T-cell (primary cell): ENCODE measurements at places on chromosomes 16 and 17.

GRCh38 chr16:65524997-65525396 is 403.1 kb upstream of the CDH11 start:
- no peak for DNase-seq

- DNase-seq = no peak
These were observed 1.5 kb downstream of the ZNF205 start for GRCh38 chr16:3113765-3114479.

DNA sequence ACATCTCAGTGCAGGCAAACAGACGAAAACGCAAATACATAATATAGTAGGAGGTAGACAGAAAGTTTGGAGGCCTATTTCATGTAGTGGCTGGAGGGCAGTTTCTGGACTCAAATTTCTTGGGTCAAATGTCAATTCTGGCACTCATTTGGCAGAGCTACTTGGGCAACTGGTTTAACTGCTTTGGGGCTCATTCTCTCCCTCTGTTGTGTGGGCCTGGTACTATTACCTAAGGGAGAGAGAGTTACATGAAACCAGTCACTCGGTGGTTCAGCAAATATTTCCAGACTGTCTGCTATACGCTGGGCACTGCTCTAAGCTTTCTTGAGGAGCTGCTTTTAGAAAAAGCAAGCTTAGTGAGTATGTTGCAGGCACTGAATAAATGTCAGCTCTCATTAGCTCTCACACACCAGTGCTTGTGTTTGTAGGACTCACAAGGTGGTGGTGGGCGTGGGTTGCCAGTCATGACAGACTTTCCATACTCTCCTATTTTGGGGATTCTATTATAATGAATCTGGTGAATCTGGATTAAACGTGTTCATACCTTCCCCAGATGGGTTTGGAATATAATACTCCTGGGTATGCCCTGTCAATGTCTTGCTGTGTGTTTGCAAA is 1.8 kb upstream of the SHISA9 start:
- no peak for DNase-seq

GRCh38 chr16:63530208-63530607 is 1494.0 kb upstream of the CDH8 start:
- DNase-seq = no peak

DNA sequence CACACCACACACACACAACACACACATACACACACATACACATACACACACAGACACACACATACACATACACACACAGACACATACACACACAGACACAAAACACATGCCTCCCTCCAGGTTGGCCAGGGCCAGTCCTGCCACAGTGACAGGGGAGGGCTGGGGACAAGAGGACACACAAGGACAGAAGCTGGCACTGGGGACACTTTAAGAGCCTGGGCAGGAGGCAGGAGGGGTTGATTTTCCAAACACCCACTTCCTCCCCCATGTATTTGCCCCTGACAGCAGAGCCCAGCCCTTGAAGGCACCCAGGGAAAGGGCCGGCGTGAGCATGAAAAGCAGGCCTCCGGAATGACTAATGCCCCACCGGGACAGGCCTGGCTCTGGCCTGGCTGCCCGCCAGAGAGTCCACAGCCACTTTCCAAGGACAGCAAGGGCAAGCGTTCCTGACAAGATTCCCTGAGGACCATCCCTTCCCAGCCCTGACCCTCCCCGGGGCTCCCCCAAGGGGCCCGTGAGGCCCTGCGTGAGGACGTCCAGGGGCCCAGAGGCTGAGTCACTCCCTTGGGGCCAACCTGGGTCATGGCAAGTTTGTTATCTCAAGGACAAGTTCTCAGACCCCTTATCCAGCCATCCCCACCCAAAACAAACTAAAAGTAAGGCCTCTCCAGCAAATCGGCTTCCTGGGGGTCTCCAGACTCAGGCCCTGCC is 235.6 kb downstream of the ZNF423 start:
- no peak for DNase-seq

DNA sequence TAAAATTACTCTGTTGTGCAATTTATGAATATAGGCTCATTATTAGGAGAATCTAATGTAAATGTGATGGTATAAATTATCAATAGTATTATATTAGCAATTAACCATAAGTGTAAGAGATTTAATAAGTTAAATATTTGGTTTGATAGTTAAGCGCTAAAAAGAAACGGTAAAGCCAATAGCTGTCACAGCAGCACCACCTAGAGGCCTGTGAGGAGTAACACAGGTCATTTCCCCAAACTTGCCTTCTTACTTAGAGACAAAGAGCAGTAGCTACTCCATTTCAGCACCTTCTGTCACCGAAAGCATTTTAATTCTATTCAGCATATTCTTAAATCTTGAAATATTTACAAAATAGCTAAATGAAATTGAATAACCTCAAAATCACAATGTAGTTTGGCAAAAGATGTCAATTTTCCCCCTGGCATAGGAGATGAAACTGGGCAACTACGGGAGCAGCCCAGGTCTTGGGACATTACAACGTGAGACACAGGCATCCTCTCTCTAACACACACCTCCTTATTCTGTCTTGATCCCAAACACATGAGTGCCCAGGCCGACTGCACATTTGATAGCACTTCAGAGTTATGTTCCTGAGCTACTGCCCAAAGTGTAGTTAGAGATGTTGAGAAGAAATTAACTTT is 14.3 kb upstream of the DYNLRB2 start:
- peak; percentile 22 for DNase-seq

DNA sequence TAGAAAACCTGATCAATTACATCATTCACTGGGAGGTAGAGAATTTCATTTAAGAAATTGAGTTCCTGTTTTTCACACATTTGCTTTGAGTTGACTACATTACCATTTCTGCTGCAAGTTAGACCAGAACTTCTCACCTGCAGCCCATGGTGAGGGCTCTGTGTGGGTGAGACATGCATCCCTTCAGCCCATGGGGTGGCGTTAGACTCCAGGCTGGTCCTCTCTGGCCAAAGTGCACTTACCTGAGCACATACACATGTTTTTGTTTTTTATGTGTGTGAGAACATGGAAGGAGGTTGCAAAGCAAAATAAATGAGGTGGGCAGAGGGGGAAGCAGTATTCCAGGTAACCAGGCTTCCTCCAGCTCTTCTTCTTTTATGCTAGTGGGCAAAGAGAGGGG is 470.2 kb downstream of the PMP22 start:
- DNase-seq = no peak

DNA sequence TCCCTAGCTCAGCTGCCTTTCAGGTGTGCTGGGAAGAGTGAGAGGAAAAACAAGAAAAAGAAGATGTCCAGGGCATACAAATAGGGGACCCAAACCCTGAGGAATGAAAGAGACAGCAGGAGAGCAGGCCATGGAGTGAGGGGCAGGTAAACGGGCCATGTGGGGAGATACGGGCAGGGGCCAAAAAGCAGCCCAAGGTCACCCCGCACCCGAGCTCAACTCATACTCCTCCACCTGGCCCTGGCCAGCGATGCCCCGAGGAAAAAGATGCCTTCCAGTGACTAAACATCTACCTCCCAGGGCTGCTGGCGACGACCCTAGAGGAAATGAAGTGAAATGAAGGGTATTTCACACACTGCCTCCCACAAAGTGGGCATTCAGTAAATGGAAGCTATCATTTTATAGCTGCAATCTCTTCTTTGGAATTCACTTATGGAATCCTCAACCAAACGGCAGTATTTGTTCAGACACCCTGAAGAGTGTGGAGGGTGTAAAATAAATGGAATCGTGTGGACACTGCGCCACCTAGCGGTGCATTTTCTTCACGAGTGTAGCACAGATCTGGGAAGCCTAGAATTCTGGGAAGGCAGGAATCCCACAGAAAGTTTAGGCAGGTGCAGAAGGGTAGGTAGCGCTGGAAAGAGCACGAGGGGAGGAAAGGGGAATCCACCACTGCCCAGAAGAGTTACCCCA is 14.9 kb downstream of the ELAC2 start:
- DNase-seq = no peak

- no peak for DNase-seq
These were observed 18.7 kb upstream of the DHX8 start for GRCh38 chr17:43465049-43465448.

- no peak for DNase-seq
These were observed 270.6 kb downstream of the MAF start for GRCh38 chr16:79329967-79330366.

DNA sequence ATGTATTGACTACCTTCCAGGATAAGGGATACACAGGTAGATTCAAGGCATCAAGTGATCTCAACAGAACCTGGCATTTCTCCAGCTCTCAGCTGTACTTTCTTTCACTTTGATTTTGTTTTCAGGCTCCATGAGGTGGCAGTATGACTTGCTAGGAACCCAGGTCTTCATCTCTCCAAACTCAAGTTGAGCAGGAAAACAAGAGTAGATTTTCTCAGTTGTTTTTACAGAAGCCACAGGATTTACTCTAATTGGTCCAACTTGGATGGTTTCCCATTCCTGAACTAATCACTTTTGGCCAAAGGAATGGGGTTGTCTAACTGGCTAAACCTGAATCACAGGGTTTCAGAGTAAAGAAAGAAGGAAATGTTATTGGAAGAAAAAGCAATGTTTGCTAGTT is 146.6 kb downstream of the TRIM37 start:
- no peak for DNase-seq

GRCh38 chr17:51745993-51746392 is 412.5 kb downstream of the CA10 start:
- no peak for DNase-seq
